C1 segment of cervical spinal cord (tissue), 14 donors: ENCODE measurements at places on chromosomes 13 and 19.

DNA sequence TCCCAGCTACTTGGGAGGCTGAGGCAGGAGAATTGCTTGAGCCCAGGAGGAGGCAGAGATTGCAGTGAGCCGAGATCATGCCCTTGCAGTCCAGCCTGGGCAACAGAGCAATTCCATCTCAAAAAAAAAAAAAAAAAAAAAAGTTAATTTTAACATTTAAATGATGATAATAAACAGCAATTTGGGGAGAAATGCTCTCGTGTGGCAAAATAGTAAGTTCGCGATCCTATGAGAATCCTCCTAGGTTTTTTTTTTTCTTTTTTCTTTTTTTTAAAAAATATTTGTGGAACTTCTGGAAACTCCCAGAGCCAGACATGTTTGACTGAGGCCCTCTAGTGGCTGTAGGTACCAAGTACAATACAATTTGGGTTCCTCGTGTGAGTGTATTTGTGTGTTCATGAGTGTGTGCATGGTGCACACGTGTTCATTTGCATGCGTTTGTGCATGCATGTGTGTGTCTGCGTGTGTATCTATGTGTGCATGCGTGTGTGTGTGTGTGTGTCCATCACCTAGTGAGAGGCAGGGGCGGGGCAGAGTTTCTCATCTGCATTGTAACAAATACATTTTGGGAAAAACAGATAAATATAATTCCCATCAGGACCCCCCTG is 31.2 kb downstream of the TMPRSS9 start:
- DNase-seq: no peak

DNA sequence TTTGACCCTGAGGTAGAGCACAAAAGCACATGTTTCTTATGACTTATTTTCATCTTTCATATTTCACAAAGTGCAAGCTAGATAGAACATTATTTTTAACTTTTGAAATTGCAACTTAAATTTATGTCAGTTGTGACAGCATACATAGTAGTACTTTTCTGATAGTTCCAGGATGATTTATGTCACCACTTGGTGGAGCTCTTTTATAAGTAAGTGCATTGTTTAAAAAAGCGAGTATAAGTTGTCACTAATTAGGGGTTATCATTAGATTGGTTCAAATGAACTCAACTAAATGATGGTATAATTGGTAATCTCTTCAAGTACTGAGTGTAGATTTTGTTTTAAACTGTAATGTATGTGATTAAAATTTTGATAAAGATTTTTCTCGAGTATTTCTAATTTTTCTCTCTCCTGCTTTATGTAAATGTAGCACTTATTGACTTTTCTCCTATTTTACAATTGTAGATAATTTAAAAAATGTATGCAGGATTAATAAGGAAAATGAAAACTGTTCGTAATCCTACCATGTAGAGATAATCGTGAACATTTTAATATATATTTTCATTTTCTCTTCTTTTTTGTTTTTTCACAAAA is 31.1 kb downstream of the RB1 start:
- peak; percentile 7 for DNase-seq

GRCh38 chr13:22107549-22107948 is 436.7 kb downstream of the FGF9 start:
- DNase-seq: no peak

DNA sequence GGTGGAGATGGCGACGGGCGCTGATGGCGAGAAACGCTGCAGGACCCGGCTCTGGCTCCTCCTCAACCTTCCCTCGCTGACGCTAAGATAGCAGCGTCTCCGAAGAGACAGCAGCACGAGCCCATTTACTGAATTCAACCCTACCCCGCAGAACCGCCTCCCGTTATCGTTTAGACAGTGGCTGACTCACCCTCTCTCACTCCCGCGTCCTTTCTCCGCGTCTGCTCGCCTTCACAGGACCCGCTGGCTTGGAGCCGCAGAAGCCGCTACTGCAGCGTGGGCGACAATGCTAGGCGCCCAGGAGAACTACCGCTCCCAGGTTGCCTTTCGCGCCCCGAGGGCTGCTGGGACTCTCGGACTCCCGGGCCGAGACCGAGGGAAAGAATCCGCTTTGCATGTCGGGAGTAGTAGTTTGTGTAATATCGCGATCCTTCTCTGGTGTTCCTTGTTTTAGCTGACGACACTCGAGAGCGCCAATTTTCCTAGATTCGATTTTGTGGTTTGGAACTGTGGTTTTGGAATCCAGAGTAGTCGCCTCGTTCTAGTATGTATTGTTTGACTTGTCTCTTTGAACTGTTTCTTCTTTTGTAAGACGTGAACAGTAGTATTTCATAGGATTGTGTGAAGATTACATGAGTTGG is at the start of gene KBTBD6:
KBTBD6 (minus strand) TSS at position 291 of the 641 bp plus-strand sequence. CDS start 291 bp downstream, outside the sequence.
- peak; percentile 96 for DNase-seq

DNA sequence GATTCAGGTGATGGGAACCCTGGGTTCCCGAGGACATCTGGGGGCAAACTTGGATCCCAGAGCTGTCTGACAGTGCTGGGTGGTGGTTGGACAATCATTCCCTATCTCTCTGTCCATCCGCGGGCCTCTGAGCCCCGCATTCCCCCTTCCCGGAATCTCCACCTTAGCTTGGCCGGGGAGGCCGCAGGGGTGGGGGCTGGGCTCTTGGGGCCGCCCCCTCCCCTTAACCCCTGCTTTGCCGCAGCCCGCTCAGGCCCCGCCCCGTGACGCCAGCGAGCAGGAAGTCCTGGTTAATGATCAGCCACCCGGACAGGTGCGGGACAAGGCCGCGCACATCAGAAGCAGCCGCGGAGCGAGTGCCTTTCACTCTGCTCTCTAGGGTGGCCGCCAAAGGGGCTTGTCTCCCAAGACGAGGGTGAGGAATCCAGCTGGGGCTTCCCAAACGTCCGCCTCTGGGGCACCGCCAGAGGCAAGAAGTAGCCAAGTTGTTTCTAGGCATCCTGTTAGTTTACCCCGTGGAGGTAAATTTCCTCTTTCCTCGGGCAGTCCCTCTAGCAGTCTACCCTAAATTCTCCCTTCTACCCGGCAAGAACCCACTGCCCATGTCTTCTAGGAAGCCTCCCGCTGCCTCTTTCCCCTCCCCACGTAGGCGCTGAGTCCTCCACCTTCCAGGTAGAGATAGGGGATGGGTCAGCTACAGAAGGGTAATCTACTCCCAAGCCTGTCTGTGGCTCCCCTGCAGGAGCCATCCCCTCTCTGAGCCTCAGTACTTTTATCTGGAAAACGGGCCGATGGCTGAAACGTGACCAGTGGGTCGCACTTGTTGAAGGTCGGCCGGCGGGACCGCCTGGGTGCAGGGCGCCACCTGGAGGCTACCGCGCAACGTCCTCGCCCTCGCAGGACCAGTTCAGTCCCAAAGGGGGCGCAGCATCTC is 3.0 kb downstream of the IRF2BP1 start:
- peak; percentile 13 for DNase-seq

DNA sequence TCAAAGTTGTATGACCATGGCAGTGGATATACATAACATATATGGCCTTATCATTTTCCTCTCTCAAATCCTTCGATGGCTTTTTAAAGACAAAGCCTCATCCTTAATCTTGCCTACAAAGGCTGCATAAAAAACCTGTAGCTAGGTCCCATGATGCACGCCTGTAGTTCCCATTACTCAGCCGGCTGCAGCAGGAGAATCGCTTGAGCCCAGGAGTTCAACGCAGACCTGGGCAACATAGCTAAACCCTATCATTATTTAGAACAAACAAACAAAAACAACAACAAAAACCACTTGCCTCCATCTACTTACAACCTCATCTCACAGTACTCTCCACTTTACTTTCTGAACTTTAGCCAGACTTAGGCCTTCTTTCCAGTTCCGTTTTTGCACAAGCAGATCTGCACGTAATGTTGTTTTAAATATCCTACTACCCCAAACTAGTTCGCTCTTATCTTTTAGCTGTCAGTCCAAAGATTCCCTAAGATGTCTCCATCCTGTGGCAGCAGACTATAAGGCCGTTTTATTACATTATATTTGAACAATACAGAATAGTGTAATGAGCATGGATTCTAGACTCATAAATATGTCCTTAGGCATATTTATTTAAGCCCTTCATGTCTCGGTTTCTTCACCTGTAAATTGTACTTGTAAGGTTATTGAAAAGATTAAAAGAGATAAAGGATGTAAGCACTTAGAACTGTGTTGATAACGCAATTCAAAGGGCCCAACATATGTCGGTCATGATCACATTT is 969 bp upstream of the POMP start:
- DNase-seq: no peak

DNA sequence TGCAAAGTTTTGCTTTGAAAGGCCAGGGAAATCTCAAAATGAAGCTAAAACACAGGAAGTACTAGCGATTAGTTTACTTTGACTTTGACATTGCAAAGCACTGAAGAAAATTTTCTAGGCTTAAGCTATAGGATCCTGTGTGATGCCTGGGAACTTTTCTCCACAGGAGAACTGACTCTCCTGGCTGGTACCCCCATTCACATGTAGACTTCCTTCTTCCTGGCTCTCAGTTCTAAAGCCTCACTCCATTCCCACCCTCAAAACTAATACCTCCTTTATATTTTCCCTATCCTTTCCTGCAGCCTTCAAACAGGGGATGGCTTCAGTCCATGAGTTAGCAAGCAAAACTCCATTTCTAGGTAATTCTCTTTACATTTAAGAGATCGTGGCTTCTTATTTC is 189.5 kb downstream of the SLITRK1 start:
- no peak for DNase-seq

DNA sequence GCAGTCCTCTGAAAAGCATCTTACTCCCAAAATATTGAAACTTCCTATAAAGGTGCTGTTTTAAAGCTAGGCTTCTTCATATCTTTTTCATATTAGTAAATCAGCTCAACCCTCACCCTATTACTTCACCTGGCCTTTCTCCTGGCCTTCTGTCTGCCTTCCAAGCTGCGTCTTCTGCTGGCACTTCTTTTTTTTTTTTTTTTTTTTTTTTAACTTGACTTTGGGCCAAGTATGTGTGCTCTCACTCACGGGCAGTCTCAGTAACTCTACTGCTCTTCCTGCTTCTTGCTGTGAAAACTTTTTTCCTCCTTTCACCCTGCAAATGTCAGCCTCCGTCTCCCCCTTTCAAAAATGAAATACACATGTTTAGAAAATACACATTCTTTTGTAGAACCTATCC is 41.2 kb upstream of the KCTD4 start:
- DNase-seq: no peak

DNA sequence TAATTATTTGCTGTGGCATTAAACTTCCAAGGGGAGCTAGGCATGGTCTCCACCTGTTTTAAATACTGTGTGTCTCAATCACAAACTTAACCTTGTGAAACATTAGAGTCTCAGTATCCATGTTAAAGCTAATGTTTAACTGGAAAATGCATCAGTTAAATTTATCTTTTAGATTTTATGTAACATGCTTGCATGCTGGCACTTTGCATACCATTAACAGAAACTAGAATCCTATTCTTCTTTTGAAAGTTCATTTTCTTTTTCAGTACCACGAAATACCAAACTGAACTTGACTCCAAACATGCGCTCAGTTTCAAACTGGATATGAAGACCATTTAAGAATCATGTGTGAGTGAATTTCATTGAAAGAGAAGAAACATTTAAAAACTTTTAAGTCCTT is 328.9 kb upstream of the SLC10A2 start:
- DNase-seq: no peak

GRCh38 chr19:41449079-41449864 is 6.3 kb downstream of the ERICH4 start:
- peak; percentile 15 for DNase-seq

- no peak for DNase-seq
Observed at GRCh38 chr13:93499991-93500390, 273.4 kb downstream of the GPC6 start.

DNA sequence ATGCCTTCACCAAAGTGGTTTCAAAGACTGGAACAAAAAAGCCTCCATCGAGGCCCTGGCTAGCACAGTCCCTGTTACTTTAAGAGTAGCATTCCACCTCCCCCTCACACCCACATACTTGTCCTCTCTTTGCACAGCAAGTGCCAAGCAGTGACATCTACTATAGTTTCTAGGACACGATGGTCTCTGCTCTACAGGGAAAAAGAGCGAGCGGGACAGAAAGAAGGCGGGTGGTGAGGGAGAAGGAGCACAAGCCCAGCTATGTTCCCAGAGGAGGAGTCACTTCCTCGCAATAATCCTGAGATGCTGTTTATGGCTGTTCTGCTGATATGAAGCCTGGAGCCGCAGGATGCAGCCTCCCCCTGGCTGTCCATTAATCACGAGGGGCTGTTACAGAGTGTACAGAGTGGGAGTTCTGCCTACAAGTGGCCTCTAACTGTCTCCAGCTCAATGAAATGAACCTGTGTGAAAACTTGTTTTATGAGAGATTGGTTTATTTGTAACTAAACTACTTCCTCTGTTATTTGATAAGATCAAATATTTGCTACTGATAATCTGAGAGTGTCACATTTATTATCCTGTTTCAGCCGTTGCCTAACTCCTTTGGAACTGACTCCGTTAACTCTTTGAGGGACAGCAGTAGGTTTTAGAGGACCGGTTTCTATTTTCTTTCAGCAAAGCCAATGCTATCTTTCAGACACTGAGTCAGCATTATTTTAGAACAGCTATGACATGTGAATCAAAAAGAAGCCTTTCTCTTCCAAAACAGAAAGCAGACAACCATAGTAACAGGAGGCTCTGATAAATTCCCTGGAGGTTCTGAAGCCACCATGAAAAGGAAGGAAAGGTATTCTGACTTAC is 208.0 kb downstream of the SPRY2 start:
- peak; percentile 83 for DNase-seq

- no peak for DNase-seq
Observed at GRCh38 chr19:8488365-8488764, 14.1 kb downstream of the PRAM1 start.

DNA sequence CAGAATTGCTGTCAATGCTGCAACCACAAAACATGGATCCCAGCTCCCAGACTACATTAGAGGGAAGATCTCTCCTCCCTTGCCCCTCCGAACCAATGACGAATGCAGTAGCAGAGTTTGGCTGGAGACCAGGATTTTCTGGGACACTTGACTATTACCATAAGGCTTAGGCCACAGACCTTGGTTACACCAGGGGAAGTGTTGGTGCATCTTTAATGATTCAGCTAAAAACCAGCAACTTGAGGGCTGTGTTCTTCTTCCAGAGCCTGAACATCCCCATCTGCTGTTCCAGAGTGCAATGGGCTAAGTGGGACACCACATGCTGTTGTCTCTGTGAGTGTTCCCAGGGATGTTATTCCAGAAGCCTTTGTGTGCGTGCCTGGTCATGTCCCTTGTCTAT is 528.2 kb downstream of the LMO7 start:
- no peak for DNase-seq

DNA sequence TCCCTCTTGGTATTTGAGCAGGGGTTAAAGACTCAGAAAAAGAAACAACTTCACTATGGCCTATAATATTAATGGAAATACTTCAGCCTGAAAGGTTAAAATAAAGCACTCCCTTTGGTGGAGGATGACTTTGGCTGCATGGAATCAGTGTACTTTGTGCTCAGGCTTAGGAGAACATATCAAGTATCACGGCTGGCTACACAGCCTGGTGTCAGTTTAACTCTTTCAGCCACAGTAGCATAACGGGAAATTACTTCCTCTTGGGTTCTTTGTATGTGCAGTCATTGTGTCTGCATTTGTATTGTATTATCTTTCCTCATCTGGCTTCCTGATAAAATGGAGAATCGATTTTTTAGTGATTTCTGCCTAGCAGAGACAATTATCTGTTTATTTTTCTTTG is 239.0 kb downstream of the GGACT start:
- no peak for DNase-seq

- DNase-seq: no peak
Observed at GRCh38 chr13:77859450-77859849, 59.2 kb downstream of the EDNRB start.
